Common myeloid progenitor, CD34-positive (primary cell): ENCODE measurements at places on chromosomes 4 and X.

DNA sequence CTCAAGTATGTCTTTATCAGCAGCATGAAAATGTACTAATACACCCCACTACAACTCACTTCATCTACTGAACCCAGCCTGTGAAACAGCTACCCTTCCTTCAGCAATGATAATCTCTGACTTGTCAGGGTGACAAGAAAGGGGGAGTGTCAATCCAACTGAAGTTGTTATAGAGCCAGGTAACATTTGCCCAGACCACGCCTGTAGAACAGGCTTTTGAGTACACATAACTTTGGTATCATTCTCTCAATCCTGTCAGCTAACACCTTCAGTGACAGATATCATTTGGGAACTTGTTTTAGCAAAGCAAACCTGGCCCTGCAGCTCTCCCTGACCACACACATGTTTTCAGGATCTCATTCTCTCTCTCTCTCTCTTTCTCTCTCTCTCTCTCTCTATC lies 592.2 kb downstream of the SMARCA1 start:
- DNase-seq = no peak

DNA sequence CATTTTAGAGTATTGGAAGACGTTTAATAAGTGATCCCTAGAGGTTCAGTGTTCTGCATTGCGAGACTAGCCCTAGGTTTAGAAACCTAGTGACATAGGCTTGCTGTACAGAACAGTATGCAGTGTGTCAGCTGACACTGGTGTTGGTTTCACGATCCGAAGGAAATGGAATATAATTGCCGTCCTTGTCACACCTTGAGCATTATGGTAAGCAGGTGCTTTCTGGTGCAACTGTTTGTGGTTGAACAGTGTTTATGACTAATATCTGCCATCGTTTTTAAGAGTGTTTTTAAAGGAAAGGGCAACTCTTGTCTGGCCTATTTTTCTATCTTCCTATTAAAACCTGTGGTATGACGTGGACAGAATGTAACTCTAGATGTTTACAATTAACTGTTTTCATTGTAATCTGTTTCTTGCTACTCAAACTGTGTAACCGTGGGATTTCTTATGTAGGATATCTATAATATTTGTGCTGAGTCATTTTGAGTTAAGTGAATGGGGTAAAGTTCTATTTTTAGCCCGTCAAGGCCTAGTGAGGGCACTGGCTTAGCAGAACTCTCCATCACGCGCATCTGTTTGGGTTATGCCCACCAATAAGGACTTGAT lies 53.8 kb upstream of the TBC1D14 start:
- DNase-seq = peak; percentile 16

DNA sequence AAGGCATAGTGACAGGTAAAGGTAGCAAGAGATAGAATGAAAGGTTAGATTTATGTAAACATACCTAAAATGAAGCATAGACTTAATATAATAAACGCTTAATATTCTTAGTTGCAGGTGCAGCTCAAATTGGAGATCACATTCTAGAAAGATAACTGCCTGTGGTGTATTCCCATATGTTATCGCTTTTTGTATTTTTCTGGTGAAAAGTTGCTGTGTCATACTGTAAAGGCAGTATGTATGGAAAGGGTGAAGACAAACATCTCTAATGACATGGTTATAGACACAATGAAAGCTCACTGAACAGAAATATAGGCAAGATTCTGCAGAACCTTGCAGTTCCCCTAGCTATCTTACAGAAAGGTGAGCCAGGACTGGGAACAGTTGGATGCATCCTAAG lies 240.3 kb downstream of the DCLK2 start:
- no peak for DNase-seq

DNA sequence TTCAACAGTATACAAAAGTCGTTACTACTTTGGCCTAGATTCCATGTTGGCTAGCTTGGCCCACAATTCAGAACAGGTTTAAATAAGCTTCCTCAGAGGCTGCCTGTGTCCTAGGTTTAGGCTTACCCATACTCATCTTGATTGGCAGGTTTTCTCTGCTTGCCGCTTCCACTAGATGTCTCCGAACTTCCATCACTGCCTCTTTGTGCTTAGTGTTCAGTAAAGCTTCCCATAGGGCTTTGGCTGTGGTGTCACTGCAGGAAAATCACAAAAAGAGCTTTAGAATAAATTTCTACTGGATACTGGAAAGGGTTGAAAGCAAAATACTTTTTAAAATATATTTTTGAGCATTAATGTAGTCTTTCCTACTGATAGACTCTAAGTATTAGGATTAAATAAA lies 52.4 kb downstream of the SCFD2 start:
- no peak for DNase-seq

GRCh38 chr4:24642981-24643547 lies 58.7 kb upstream of the DHX15 start:
- DNase-seq = no peak

- no peak for DNase-seq
These were observed 1.1 kb upstream of the CUL4B start for GRCh38 chrX:120561634-120562568.

DNA sequence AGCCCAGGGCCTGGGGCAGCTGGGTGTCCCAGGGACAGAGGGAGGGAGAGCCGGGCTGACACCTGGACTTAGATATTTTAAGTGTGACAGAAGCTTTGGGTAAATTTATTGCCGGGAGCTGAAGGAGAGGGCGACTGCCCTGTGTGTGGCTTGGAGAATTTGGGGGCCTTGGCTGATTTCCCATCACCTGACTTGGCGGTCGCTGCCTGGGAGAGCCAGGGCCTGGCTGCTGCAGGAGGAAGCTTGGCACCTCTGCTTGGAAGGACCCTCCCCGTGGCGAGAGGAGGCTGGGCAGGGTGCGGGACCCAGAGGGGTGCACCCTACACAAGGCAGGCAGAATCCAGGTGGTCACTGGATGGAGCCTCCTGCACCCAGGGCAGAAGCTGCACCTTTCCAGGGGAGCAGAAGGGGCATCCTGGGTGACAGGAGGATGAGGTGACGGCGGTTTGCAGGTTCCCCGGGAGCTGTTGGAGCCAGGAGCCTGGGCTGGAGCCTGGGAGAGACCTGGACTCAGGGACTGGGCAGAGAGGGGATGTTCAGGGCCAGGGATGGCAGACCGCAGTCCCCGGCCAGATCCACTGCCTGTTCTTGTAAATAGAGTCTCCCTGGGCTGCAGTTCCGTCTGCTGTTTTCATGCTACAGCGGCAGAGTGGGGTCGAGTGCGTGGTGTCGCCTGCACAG lies 72.0 kb downstream of the RGS12 start:
- no peak for DNase-seq

DNA sequence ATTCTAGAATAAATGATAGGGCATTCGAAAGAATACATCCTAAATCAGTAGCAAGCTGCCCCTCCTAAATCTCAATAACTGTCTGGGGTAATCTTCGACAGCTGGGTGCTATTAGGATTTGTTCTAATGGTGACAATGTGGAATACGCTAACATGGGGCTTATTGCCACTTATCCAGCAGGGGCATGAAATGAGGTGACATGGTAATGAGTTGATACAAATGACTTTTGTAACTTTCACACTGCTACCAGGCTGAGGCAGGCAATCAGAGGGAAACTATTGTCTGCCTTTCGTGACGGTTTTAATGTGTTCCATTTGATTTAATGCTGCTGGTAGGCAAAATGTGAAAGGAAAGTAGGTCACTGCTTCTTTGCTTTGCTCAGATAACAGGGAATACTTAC lies 1047.4 kb upstream of the PABPC4L start:
- no peak for DNase-seq

GRCh38 chr4:103168993-103169392 lies 29.1 kb downstream of the CENPE start:
- DNase-seq = peak; percentile 14

DNA sequence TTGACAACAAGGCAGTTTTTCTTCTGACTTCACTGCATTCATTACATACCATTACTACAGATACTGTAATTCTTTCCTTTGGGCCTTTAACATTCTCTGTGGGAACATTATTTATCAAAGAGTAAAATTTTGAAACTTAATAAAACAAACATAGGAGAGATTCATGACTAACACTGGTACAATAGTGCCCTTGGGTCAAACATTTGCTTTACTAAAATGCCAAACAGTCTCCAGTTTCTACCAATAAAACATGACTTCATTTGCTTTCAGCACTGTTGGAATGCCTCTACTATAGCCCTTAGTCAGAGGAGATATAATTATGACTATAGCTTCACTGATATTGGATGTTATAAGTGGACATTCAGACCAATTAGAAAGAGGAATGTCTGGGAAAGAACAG lies 481.5 kb downstream of the PACRGL start:
- DNase-seq = no peak

DNA sequence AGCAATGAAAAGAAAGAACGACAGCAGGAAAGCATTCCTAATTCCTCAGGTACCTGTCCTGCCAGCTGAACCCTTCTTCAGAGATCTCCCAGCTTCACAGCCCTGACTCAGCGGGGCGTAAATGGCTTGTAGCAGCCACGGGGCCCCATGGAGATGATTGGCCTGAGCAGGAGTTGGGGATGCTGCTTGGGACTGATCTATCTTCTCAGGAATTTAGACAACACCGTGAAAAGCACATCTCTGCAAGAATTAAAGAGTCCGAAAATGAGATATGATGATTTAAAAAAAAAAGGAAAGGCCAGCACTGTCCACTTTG lies 22.5 kb upstream of the SLC25A4 start:
- DNase-seq = no peak

- no peak for DNase-seq
These were observed 82.9 kb downstream of the PDK3 start for GRCh38 chrX:24547961-24548360.

GRCh38 chrX:24204331-24204730 lies 54.8 kb downstream of the ZFX start:
- DNase-seq = no peak

DNA sequence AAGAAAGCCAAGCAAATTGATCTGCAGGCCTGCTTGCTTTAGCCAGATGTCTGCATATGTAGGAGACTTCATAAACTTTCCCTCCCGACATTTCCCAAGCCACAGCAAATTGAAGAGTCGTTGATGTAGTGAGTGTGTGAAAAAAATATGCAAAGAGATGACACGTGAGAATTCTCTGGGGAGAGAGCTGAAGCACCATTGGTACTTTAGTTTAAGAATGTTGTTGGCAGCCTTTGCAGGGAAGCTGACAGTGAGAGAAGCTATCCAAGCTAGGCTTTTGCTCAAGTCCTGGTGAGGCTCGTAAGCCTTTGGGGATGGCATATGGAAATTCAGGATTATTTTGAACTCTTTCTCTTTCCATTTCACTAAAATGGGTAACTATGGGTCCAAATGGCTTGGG lies 87.5 kb downstream of the GLRA2 start:
- DNase-seq = no peak

DNA sequence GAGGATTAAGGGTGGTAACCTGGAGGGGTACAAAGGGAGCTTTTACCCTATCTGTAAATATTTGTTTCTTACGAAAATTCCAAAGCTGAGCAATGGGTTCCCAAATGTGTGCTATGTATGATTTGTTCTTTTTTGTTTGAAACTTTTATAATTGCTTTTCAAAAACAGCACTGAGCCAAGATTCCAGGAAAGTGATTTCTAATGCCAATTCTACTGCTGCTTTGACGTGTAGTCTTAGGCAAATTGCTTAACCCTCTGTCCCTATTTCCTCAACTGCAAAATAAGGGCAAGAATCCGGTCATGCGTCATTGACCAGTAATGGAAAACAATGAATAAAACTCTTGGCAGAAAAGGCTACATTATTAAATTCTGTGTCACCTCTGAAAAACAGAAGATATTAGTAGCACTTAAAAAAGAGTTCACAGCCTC lies 454.7 kb downstream of the IL15 start:
- no peak for DNase-seq

DNA sequence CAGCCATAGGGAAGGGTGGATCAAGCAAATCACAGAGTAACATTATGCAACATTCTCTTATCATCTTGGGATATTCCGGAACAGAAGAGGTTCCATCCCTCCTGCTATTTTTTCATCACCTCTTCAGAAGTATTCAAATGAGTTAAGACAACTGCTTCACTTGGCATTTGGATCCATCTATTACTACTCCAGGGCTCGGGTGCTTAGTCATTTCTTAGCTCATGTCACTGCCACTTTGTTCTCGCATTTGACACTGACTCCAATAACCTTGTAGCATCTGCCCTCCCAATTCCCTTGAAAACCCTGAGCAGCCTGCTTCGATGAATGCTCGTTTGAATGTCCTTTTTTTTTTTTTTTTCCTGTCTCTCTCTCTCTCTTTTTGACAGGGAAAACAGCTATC lies 114.9 kb downstream of the PPARGC1A start:
- no peak for DNase-seq

GRCh38 chr4:66429276-66429675 lies 759.0 kb upstream of the EPHA5 start:
- no peak for DNase-seq

DNA sequence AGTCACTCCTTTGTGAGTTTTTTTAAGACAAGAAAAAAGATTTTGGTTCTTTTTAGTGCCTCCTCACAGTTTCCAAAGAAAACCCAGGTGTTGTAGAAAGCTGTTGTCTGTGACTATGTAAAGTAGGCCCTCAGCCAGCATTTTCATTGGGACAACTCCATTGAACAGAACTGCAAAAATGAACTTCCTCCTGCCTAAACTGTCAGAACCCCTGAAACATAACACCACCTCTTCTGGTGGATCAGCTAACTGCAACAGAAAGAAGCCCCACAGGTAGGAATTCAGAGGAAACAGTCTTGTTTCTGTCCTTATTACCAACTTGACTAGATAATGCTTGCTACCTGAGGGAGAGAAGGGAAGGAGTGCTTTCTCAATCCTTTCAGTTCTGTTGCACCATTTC lies 3.4 kb upstream of the ATP11C start:
- DNase-seq = peak; percentile 45

DNA sequence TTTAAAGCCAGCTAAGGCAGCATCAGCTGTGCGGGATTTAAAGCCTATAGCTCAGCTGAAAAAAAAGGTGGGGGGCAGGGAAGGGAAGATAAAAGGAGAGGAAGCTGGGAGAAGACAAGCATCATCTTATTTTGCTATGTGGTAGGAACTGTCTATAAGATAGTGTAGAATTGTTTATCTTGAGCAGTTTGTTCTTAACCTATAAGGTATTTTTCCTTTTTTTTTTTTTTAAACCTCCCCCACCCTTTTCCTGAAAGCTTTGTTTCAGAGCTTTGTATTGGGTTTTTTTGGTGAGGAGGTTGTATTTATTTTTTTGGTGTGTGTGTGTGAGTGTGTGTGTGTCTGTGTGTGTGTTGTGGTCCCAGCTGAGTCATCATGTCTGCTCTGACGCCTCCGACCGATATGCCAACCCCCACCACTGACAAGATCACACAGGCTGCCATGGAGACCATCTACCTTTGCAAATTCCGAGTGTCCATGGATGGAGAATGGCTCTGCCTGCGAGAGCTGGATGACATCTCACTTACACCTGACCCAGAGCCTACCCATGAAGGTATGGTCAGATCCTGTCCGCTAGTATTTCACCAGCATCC lies 531 bp downstream of the RUFY3 start:
- peak; percentile 34 for DNase-seq

GRCh38 chrX:11864171-11864570 lies 106.1 kb downstream of the MSL3 start:
- no peak for DNase-seq

DNA sequence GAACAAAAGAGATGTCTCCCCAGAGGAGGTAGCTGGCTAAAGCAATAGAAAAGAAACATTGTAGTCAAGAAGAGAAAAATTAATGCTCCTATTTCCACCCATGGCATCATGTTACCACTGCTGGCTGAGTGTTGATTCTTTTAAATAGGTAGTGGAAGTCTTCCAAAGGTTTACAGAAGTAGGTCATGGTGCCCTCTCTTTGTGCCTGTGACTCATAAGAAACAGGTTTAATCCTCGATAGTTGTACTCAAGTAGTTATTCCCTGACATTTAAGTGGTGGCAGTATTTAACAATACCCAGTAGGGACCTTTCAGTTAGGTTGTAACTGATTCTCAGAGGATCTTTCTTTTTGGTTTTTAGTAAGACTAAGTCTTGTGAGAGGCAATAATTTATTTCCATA lies 247.8 kb downstream of the TEX13A start:
- no peak for DNase-seq
